ENCODE measurements at places on chromosomes 7 and 10.

DNA sequence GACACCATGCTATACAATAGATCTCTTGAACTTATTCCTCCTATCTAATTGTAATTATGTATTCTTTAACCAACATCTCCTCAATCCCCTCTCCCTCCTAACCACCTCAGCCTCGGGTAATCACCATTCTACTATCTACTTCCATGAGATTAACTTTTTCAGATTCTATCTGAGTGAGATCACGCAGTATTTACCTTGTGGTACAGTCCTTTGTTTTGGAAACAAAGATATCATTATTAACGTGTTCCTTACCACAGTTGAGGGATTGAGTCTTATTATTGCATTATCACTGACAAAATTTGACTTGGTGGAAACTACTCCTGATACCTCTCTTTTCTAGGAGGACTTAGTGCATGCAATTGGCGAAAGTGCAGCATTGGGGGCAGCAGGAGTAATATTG lies 26.0 kb upstream of the HYAL4 start:
- DNase-seq, result no peak

GRCh38 chr7:8384901-8385300 lies 48.5 kb upstream of the NXPH1 start:
- no peak for DNase-seq

DNA sequence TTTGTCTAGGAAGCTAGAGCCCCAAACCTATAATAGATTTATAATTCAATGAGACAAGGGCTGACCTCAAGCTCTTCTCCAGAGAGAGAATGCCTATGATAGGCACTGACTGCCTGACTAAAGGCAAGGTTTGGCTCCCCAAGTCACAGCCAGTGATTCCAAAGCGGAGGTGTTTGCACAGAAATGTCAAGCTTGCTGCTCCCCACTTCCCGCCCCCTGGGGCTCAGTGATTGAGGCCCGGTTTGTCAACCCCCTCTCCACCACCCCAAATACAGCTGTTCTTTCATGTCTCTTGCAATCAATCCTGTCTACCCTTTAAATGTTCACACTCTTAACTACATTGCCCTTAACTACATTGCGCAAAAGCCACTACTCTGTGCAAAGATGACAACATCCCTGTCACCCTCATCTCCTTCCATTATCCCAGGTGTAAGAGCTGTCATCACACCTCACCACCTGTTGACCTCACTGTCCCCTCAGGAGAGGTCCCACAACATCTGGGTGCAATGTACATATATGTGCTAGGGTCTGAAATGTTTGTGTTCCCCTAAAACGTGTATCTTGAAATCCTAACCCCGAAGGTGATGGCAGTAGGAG lies 58.0 kb downstream of the NUDCD3 start:
- DNase-seq, result no peak

DNA sequence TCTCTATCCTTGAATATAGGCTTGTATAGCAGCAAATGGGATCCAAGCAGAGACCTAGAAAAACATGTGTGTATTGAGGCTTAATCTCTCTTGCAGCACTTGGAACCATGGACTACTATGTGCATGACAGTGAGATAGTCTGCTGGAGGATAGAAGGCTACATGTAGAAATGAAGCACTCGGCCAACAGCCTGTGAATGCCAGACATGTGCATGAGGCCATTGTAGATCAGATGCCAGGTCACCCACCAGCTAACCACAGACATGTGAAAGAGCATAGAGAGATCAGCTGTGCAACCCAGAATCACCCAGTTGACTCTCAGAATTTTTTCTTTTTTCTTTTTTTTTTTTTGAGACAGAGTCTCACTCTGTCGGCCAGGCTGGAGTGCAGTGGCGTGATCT lies 90.9 kb downstream of the NT5C2 start:
- DNase-seq, result no peak

DNA sequence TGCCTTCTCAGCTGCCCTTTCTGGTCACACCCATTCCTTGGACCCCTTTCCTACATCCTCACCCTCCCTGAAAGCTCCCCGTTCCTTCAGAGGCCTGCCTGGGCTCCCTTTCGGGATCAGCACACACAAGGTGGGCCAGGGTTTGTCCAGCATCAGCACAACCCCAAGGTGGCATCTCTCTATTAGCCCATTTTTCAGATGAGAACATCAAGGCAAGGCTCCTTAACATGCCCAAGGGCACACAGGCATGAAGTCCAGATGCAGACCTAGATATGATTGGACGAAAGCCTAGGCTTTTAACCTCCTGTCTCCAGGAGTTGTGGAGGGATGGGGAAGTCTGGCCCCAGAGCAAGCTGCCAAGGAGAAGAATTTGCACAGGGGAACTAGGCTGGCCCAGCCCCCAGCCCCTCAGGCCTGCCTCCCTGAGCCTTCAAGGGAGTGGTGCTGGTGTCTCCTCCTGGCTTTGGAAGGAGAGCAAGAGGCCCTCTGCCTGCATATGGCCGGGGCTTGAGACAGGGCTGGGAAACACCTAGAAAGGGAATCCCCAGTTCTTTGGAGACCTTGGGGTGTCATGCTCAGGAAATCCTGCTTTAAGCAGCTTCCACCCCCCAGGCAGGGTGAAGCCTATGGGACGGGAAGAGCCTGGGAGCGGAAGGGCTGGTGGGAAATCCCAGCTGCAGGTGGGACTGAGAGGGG lies 9.0 kb upstream of the VSIR start:
- no peak for DNase-seq

GRCh38 chr10:126049759-126050700 lies 153.7 kb downstream of the FANK1 start:
- no peak for DNase-seq

- no peak for DNase-seq
These were observed 22.0 kb downstream of the KLF6 start for GRCh38 chr10:3763035-3763456.

DNA sequence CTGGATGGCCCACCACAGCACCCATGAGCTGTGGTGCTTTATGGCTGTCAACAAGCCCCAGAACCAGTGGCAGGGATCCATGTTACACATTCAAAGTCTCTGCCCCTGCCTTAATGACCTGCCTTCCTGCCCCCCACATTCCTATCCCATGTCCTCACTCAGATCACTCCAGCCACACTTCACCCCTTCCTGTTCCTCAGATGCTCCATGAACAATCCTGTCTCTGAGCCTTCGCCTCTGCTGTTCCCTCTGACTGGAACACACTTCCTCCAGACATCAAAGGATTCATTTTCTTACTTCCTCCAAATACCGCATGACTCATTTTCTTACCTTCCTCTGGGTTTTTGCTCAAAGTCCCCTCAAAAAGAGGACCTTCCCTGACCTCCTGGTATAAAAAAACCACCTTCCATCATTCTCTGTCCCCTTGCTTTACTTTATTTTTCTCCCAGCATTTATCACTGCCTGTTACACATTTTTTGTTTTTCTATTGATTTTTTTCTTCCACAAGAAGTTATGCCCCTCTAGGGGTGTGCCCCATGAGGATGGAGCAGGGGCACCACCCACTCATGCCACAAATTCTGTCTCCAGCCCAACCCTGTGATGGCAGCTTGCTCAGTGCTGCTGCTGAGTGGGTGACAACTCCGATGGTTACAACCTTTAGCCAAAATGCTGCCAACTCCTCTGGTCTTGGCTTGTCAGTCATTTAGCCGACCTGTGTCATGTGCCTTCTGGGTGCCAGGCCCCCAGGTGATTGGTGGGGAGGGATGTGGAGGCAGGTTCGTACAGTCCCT lies 18.2 kb downstream of the COL13A1 start:
- DNase-seq, result no peak

- DNase-seq, result no peak
These were observed 187.3 kb upstream of the PRSS58 start for GRCh38 chr7:142445019-142445686.

DNA sequence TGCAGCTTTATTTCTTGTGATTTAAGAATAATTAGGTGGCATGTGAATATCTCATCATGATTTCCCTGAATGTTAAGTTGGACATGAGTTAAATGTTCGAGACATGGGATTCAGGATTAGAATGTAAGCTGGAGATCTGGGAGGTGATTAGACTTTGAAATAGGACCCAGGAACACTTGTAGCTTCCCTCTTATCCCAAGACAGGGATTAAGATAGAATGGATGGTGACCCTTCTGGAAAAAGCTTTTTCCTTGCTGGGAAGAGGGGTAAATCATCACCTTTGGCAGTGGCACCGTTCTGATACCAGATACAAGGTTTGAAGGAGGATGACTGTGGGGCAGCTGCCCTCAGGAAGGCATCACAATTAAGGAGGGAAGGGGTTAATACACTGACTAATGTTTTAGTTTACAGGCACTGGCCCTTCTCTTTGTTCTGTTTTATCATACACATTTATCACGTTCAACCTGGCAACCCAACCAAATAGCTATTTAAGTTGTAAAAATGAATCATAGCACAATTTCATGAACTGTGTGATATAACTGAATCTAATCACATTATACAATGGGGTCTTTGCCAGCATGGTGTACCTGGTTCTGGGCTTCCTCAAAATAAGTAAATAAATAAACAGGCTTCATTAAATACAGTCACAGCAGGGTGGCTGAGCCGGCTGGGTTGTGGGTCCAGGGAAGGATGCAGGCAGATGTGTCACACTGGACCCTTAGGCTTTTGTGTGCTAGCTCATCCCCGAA lies 212.7 kb downstream of the LRMDA start:
- DNase-seq, result no peak

GRCh38 chr10:93219347-93219746 lies 145.7 kb downstream of the CYP26A1 start:
- no peak for DNase-seq

GRCh38 chr7:127769696-127770400 lies 117.9 kb downstream of the SND1 start:
- no peak for DNase-seq

DNA sequence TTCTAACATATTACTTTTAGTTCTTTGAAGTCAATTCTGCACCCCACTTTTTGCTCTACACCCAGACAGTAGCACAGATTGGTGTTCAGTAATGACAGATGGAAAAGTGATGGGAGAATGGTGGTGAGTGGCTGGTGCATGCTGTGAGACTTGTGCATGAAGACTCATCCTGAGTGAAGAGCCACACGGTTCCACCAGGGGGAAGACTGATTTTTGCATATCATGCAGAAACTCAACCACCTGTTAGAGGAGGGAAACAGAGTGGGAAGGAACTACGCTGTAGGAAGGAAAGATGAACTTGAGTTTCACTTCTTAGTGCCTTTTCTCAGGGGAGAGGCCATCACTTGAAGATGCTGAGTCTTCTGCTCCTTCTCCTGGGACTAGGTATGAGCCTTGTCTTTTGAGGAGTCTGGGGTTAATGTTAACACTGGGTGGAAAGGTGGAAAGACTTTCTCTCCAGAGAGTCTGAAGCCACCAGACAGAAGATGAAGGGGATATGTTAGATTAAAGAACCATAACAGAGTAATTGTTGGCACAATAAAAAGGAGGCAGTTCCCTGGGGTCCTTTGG lies 9.3 kb upstream of the PRSS1 start:
- DNase-seq, result no peak

- DNase-seq, result no peak
These were observed 807.6 kb downstream of the DNAJB9 start for GRCh38 chr7:109377076-109377884.

- no peak for DNase-seq
These were observed 147.6 kb upstream of the AOAH start for GRCh38 chr7:36871863-36872262.

DNA sequence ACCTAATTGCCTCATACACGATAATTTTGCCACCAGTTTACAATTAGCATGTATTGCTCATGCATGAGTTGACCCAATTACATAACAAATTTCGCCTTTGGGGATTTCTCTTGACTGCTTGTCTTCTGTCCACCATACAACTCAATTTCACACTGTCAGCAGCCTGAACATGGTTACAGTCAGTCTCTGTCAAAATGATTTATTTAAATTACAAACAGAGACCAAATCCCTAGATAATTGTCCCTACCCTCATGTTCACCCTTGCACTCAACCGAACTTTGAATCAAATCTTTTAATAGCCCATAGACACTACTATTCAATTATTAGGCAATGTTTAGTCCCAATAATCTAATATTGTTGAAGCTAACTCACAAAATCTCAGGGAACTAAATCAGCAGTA lies 59.7 kb upstream of the NEBL start:
- no peak for DNase-seq

DNA sequence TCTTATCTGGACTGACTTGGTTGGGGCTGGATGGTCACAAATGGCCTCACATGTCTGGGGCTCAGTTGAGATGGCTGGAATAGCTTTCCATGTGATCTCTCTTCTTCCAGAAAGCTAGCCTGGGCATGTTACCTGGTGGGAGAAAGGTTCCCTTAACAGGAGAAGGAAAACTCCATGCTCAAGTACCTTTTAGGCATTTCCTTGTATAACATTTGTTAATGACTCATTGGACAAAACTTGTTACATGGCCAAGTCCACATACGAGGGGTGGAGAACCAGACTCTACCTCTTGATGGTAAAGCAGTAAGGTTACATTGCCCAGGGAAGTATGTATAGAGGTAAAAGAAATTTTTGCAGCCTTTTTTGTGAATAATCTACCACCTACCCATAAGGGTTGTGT lies 826.4 kb downstream of the LRMDA start:
- no peak for DNase-seq

- no peak for DNase-seq
These were observed 5.3 kb downstream of the TUBAL3 start for GRCh38 chr10:5399332-5399731.

GRCh38 chr7:136953386-136953785 lies 84.9 kb downstream of the CHRM2 start:
- DNase-seq, result no peak

- DNase-seq, result no peak
These were observed 23.9 kb downstream of the ITGA8 start for GRCh38 chr10:15695852-15696251.

GRCh38 chr10:97412891-97413304 lies 11.8 kb upstream of the RRP12 start:
- DNase-seq, result no peak

- DNase-seq, result no peak
These were observed 23.0 kb upstream of the KLF6 start for GRCh38 chr10:3807928-3808496.

DNA sequence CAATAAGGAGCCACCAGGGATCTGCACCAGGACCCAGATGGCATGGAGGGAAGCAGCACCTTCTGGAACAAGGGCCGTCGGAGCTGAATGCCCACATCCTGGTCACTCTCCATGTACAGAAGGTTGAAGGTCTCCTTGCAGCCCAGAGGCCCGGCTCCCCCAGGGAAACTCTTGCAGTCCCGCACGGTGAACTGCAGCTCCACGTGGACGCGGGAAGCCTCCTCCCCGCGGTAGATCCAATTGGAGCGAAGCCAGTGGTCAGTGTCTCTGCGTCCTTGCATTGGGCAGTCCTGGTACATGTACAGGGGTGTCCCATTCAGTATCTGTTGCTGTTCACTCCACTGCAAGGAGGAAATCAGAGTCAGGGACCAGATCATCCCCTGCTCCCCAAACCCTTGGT lies 7.4 kb downstream of the EPHA1 start:
- DNase-seq, result no peak

All from mesothelial cell of epicardium (in vitro differentiated cells).